Fibroblast of lung (primary cell): ENCODE measurements at places on chromosomes 5 and 9. TPM values are rescaled to one million over a fixed set of nuclear protein-coding genes. Genes with fewer than 3 reads are reported as not detected.
A peak's percentile ranks its signal among the peaks of the same experiment; 100 is the strongest.

DNA sequence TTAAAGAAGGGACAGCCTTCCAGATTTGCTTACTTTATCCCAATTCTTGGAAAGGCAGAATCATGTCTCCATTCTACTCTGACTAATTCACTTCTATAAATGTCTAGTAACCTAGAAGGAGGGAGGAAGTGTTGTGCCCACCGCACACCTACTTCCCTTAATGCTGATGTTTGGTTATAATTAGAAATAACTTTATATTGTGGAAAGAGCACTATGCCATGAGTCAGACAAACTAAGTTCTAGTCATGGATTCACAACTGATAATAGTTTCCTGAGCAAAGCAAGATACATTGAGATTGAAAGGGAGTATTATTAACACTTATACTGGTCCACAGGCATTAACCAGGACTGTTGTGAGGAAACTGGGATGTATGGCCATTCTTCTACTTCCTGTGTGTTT lies 345.9 kb upstream of the RPS23 start:
- DNase-seq, result peak; percentile 54

- peak; percentile 75 for DNase-seq
Measured at GRCh38 chr9:108439947-108440346, 415.8 kb downstream of the ACTL7B start.

- peak; percentile 45 for DNase-seq
Measured at GRCh38 chr5:107669096-107670031, 1.4 kb downstream of the EFNA5 start.

The KIAA1958 gene
- total RNA-seq, result 2.1 and 3.0 TPM in 2 replicates

GRCh38 chr9:71638627-71639026 lies 129.7 kb downstream of the CEMIP2 start:
- DNase-seq, result no peak

DNA sequence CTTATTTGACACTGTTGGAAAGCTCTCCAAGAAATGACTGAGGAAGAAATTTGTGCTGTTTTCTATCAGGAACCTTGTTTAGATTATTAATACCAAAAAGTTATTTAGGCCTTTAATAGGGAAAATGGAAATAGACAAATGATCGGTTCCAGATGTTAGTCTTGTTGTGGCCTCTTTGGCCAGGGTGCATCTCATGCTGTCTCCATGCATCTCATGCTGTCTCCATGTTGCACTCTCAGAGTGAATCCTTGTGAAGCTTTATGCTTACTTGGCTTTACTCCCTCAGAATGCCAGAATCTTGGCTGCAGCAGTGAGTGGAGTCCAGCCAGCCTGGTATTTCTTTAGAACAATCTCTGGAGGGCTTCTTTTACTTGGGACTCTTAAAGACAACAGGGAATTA lies 185.5 kb downstream of the ARHGAP26 start:
- no peak for DNase-seq

- no peak for DNase-seq
Measured at GRCh38 chr5:137605411-137605810, 106.3 kb upstream of the SPOCK1 start.

DNA sequence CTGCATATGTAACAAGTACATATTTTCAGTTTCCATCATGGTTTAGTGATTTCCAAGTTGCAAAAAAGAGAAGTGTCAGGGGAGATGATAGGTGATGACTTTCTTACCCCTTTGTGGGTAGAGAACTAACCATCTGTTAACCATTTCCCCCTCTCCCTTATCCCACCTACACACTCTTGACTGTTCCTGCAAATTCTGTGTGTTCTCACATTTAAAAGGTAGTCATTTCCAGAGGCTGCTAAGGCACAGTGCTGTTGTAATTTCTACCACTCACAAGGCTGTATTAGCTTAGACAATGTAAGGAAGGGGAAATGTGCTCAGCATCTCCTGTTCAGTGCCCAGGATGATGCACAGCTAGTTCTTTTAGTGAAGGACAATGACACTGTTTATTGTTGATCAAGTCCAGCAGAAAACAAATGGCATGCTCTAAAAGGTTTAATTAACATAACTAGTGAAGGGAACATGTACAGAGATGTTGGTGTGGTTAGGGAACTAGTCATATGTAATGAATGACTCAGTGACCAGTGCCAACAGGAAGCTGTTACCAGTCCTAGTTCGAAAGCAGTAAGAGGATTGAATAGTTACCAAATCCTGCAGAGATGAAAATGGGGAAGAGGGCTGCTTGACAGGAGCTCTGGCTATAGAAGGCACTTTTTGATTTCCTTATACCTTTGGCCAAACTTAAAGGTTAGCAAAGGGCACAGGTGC lies 165.1 kb downstream of the PLK2 start:
- DNase-seq, result peak; percentile 15

- DNase-seq, result peak; percentile 23
Measured at GRCh38 chr5:113531481-113532159, 18.1 kb downstream of the YTHDC2 start.

The C5orf52 gene
- not detected in 2 replicates for total RNA-seq

- no peak for DNase-seq
Measured at GRCh38 chr9:9799287-9799686, 813.5 kb downstream of the PTPRD start.

DNA sequence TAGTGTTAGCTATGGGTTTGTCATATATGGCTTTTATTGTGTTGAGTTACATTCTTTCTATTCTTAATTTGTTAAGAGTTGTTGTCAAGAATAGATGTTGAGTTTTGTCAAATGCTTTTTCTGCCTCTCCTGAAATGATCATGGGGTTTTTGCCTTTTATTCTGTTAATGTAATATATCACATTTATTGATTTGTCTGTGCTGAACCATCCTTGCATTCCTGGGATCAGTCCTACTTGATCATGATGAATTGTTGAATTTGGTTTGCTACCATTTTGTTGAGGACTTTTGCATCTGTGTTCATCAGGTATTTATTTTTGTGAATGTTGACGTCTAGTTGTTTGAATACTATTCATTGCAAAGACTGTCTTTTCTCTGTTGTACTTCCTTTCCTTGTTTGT lies 23.9 kb downstream of the RIC1 start:
- no peak for DNase-seq

DNA sequence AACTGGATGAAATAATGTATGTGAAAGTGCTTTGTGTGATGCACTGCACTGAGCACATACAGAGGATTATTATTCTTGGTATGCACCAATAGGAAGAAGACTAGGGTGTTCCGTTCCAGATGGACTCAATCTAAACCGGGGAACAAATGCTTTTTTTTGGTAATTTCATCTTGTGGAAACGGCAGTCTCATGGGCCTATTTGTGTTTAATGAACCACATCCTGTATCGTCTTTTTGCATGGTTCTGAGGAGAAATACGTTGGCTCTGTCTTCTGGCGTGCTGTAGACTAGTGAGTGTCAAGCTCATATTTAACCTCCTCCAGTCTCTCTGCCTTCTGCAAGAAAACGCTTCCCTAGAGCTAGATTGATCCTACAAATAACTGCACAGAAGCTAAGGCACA lies 30.0 kb downstream of the TRIM32 start:
- DNase-seq, result no peak

The AIF1L gene
- total RNA-seq, result 0.51 and 3.3 TPM in 2 replicates

GRCh38 chr5:134510970-134511795 lies 14.3 kb upstream of the JADE2 start:
- DNase-seq, result peak; percentile 83

GRCh38 chr5:54845567-54845941 lies 139.8 kb downstream of the ESM1 start:
- peak; percentile 52 for DNase-seq

The NTNG2 gene
- 0.77 and 2.1 TPM in 2 replicates for total RNA-seq

DNA sequence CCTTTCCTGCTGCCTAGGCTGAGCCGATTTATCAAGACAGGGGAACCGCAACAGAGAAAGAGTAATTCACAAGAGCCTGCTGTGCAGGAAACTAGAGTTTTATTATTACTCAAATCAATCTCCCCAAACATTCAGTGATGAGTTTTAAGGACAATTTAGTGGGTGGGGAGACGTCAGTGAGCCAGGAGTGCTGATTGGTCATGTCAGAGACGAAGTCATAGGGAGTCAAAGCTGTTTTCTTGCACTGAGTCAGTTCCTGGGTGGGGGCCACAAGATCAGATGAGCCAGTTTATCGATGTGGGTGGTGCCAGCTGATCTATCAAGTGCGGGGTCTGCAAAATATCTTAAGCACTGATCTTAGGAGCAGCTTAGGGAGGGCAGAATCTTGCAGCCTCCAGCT lies 19.0 kb downstream of the SNX24 start:
- DNase-seq, result no peak
